Stimulated activated CD4-positive, alpha-beta T cell treated with anti-CD3 and anti-CD28 coated beads, TNF-alpha, amount 100 ng/mL, for 1 hour (primary cell): ENCODE measurements at places on chromosomes 3 and 15.

GRCh38 chr3:170171563-170171962 lies 10.0 kb downstream of the PHC3 start:
- no peak for DNase-seq

GRCh38 chr3:40047406-40047805 lies 238.0 kb downstream of the MYRIP start:
- no peak for DNase-seq

- no peak for DNase-seq
Measured at GRCh38 chr15:100790786-100791265, 88.8 kb upstream of the ALDH1A3 start.

- DNase-seq: no peak
Measured at GRCh38 chr3:115321400-115321805, 174.3 kb upstream of the ZBTB20 start.

DNA sequence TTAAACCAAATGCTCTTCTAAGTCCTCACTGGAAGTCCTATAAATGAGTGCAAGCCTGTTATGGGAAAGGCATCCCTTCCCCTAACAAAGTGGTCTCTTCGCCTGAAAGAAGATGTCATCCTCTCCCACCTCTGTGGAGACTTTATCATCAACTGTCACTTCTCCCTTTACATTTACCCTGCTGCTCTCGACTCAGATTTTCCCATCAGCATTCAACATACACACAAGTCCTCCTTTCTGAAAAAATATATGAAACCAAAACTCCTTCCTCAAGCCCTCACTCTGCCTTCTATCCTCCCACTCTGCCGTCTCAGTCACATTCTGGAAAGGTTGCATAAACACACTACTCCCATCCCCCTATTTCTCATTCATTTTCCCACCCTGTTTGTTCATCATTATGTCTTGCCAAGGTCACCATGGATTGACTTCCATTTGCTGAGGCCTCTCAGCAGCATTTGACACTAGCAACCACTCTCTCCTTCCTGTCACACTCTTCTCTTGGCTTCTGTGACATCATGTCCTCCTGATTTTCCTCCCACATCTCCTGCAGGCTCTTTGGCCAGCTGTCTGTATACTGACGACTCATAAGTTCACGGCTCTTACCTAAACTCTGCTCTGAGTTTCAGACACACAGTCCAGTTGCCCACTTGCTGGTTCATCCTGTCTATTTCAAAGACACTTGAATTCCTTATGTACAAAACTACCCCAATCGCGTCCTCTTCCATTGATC lies 70.3 kb upstream of the SMAD3 start:
- no peak for DNase-seq
